ENCODE measurements at places on chromosomes 7 and 10.

GRCh38 chr7:40329601-40330153, 194.9 kb downstream of the SUGCT start:
- no peak for DNase-seq

GRCh38 chr7:30446266-30446665, 32.3 kb downstream of the NOD1 start:
- no peak for DNase-seq

- DNase-seq = no peak
Measured at GRCh38 chr10:34717429-34717828, 97.7 kb downstream of the PARD3 start.

DNA sequence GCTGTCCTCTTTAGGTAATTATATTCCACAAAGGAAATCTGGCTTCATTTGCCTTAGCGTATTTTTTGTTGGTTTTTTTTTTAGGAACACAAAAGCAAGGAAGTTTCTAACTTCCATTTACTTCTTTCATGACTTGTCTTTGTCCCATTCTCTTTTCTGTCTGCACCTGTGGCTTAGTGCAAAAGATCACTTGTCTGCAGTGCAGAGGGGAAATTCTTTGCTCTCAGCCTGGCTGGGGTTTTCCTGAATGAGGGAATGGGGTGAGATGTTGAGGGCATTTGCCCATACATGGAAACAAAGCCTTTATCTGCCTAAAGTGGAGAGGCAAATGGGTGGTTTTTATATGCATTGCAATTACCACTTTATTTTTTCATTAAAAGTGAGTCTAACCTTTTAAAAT, 361.1 kb upstream of the IGFBP3 start:
- no peak for DNase-seq

GRCh38 chr7:65971021-65971420, 11.0 kb downstream of the GUSB start:
- no peak for DNase-seq

- DNase-seq = no peak
Measured at GRCh38 chr7:3884543-3884942, 583.5 kb downstream of the SDK1 start.

DNA sequence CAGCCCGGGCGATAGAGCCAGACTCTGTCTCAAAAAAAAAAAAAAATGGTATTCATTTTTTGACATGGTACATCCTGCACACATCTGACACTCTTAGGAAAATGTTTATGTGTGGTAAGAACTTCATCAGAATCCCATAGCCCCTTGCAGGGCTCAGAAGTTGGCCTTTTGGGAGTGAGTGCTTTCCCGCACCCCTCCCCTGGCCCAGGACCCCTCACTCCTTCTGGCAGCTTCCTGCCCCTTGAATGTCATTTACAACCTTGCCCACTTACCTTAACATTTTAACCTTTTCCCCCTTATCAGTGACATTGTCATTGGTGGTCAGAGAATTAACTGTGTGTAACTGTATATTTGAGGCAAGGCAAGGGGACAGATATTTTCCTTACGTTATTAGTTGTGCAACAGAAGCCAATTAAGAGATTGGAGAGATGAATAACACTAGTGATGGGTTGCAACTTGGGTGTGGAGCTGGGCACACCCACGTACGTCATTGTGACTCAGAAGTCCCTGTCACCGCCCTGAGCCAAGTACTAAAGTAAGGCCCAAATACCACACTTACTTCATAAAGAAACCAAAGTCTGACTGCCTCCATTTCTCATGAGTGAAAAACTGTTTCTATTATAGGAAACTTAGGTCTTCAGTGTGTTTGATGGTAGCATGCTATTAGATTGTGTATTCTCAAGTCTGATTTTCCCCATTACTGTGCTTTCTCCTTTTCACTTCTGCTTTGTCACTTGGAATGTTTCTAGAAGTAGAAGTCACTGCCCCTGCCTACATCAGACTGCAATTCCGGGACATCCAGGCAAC, 31.6 kb downstream of the OGDH start:
- peak; percentile 50 for DNase-seq

- DNase-seq = no peak
Measured at GRCh38 chr10:100848770-100849169, 64.0 kb upstream of the SLF2 start.

GRCh38 chr7:50587737-50588136, 22.5 kb upstream of the DDC start:
- no peak for DNase-seq

DNA sequence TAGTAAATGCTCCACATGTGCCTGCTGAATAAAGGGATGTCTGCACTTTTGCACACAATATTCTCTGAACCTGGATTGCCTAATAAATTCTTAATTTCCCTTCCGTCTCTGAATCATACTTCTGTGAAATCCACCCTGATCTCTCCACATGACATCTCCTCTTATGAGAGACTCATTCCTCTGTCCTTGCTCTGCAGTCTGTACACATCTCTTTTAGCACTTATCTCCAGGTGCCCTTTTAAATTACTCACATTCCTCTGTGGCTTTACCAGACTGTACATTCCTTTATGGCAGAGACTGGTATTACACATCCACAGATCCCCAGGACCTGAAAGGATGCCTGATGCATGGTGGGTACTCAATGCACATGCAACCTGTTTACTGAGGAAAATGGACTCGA, 527.6 kb downstream of the PHTF2 start:
- no peak for DNase-seq

GRCh38 chr7:50281680-50282445, 22.7 kb upstream of the IKZF1 start:
- DNase-seq = no peak

- DNase-seq = peak; percentile 46
Measured at GRCh38 chr10:43396928-43397624, 11.9 kb downstream of the HNRNPF start.

DNA sequence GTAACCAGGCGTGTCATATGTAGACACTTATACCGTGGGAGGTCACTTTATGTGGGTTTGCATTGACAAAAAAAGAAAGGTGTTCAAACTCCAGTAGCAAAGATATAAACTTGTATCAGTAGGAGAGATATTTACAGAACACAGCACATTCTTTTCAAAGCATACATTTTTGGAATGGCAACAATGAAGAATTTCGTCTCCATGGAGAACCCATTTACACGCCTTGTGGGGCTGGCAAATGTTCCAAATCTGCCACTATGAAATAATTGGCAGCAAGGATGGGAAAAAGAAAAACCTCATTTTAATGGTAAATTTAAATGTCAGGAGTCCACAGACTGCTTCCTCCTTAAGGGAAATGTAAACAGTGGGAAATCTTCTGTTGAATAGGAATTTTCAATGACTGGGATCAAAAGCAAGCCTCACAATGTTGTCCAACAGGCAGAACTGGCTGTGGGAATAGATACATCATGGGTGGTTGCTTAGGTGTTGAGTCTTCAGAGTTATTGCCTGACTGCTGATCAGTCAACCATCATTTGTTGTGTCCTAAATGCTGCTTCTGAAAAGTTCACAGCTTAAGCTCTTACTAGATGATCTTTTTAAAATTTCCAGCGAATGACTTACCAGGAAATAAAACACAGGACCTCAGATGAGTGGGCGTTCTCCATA, 256.6 kb upstream of the SEMA3C start:
- no peak for DNase-seq

- DNase-seq = no peak
Measured at GRCh38 chr7:105978035-105978434, 15.0 kb downstream of the CDHR3 start.

DNA sequence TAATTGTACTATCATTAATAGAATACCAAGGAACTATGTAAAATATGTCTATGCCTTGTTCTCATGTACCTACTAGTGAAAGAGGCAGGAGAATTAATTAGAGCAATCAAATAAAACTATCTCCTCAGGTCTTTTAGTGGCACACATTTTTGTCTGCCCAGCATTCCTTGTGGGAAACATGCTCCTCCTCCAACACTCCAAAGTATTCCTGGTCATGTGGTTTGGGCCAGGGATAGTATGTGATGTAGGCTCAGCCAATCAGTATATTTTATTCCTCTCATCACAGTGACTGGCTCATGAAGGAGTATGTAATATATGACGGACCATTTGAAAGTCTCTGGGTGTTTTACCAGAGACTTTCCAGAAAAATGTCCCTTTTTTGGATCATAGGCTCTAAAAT, 16.7 kb upstream of the SYPL1 start:
- no peak for DNase-seq

DNA sequence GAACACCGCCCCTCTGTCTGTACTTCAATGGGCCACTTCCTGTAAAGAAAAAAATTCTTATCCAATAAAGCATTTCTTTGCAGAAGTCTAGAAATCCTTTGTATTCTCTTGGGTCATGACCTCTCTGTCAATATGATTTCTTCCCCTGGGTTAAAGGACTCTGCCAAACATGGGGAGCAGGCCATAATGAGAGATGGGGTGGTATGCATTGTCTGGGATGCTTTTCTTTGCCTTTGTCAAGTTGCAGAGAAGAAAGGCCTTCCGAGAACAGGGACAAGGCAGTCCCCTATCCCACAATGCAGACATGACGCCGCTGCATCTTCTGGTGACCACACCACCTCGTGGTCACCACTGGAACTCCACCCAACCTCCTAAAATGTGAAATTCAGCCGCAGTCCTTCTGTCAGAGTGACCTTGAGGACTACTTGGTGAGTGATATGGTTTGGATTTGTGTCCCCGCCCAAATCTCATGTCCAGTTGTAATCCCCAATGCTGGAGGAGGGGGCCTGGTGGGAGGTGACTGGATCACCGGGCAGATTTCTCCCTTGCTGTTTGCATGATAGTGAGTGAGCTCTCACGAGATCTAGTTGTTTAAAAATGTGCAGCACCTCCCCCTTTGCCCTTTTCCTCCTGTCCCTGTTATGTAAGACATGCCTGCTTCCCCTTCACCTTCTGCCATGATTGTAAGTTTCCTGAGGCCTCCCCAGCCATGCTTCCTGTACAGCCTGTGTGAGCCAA, 15.2 kb upstream of the FRMPD2 start:
- DNase-seq = peak; percentile 15

DNA sequence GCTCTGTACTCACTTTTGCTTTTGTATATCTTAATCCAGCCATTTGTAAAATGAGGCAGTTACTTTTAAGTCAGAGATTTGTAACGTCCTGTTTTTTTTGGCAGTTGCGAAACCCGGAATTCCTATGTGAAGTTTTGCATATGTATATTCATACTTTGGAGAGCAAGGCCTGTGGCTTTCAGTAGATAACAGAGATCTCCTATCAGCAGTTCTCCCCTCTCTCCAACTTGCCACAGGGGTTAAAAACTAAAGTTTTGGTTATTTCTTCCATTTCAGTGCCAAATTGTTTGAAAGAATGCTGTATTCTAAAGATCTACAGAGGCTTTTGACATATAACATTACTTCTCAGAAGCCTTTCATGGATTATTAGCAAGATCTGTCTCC, 102.4 kb downstream of the EXOC4 start:
- DNase-seq = no peak

GRCh38 chr7:81676105-81676811, 93.6 kb downstream of the HGF start:
- DNase-seq = no peak

DNA sequence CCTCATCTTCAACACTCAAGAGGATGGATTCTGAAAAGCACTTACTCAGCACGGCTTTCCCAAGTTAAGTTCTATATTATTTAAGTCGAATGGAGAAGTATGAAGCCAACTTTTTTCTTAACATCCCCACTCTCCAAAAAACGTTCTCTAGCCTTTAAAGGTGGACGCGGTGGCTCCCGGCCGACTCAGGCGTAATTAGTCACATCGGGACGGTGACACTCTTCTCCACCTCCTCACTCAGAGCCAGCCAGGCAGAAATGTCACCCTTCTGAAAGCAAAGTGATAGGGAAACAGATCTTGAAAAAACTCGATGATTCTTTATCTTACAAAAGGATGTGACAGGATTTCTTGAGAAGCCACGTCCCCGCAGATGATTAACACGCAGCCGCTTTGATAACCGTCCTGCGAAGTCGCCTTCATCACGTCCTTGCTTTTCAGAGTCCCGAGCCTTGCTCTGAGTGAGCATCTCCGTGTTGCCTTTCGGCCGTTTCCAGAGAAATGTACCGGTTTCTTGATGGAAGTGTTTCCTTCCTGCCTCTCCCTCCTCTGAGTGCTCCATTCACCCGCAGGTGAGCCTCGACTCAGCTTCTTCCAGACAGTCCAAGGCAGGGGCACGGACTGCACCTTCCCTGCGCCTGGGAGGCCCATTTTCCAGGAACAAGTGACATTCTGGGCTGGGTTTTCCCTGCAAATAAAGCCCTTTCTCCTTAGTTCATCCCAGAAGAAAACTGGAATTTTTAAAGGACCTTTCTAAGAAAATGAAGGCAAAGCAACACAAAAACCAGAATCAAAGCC, 314.8 kb downstream of the DNAJB6 start:
- DNase-seq = no peak

DNA sequence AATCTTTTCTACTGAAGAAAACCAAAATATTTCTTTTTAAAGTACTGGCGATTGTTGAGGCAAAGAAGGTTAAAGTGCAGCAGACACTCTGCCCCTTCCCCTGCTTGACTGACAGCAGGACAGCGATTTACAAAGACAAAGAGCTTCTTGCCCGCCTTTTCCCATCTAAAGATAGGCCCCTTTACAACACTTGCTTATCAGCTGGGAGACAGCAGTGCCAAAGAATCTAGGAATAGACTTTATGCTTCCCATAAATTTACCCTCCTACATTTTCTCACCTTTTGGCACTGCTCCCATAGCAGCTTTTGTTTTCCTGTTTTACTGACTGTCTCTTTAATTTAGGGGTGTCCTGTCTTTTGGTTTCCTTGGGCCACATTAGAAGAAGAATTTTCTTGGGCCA, 824.1 kb downstream of the CCSER2 start:
- no peak for DNase-seq

GRCh38 chr10:7121154-7121797, 289.6 kb downstream of the SFMBT2 start:
- peak; percentile 47 for DNase-seq

DNA sequence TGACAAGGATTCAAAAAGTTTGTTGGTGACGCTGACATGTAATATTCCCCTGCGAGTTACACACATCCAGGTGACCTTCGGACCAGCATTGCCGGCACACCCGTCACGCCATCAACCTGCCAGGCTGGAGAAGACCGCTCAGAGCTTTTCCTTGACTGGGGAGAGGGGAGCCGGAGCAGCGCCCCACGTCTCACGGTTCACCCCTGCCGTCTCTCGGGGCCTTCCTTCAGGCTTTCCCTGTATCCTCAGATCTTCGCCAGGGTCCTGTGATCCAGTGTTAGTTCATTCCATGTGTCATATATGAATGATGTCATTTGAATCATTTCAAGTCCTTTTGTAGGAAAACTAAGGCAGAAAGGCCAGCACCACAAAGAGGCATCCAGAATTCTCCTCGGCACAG, 127.8 kb downstream of the MGMT start:
- DNase-seq = no peak
